NCI-H446 (cell line): ENCODE measurements at places on chromosomes 11 and 22.

- no peak for DNase-seq
Measured at GRCh38 chr11:16287630-16288280, 68.6 kb downstream of the SOX6 start.

GRCh38 chr22:19516378-19517170 is 7.6 kb downstream of the CLDN5 start:
- DNase-seq: no peak

- no peak for DNase-seq
Measured at GRCh38 chr11:14346303-14346955, 12.6 kb downstream of the RRAS2 start.

DNA sequence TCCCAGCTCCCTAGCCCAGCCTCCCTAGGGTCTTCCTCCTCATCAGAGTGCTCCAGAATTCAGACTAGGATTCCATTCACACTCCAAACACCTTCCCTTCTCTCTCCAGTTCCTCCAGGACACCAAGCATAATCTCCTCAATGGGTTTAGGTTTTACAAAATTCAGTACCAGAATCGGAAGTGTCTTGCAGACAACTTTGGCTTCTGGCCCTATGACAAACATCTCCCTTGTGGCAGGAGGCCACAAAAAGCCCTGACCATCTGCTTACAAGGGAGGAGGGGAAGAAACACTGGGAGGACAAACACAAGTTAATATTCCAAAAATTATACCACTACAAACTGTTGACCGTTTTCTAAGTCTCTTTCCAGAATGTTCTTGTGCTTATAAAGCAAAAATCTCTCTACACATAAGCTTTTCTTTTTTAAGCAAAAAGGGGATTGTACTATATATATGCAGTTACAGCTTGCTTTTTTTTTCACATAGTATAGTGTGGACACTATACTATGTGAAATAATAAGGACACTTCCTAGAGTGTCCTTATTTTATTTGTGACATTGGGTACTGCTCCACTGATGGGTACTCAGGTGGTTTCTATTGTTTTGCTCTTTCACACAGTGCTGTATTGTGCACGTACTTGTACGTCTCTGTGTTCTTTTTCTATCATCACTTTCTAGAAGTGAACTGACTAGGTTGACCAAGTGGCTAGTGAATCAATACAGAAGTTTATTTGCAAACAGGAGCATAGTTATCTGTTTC is 78.7 kb downstream of the BDNF start:
- DNase-seq: peak; percentile 55

- no peak for DNase-seq
Measured at GRCh38 chr11:95033051-95033450, 8.0 kb downstream of the KDM4E start.
